ENCODE measurements at places on chromosomes 3 and 15. TPM values are rescaled to one million over a fixed set of nuclear protein-coding genes. Genes with fewer than 3 reads are reported as not detected.

DNA sequence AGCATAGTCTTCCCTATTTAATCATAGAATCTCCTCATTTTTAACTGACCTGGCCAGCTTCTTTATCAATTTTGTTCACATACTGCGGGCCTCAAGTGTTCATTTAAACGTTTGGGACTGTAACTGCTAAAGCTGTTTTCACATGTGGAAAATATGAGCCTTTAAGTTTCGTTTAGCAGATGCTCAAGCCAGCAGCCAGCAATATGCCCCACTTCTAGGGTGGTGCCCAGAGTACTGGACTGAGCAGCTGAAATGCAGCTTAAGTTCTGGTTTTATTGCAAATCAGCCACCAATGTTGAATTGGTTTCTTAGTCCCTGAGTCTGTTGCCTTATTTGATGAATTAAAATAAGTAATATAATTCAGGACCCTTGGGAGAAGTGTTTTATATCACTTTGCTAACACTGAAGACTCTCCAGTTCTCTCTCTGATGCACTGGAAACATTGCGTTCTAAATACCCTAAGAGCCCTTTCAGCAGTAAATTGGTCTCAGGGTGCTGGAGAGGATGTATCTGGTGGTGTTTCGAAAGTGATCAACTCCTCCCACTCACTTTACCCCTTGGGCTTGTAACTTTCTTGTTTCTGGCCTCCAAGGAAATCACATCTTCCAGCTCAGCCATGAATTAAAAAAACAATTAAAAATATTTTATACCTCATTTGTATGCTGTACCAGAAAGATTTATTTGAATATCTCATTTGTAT is 61.7 kb downstream of the B3GALNT1 start:
- DNase-seq, result no peak

GRCh38 chr3:168141405-168141998 is 45.8 kb upstream of the GOLIM4 start:
- DNase-seq, result no peak

DNA sequence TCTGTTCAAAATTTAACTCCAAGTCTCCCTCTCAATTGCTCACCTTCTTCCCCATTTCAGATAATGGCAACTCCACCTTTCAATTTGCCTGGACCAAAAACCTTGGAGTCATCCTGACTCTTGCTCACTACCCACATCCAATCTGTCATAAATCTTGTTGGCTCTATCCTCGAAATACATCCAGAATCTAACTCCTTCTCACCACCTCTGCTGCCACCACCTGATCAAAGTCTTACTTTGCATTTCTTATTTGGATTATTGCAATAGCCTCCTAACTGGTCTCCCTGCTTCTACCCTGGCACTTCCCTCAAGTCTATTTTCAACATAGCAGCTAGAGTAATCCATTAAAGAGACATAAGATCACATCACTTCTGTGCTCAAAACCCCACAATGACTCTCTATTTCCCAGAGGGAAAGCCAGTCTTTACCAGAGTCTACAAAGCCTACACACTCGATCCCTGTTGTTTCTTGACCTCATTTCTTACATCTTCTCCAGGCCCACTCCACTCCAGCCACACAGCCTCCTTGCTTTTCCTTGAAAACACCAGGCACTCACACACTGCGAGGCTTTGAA is 86.6 kb downstream of the GPR156 start:
- DNase-seq, result no peak

DNA sequence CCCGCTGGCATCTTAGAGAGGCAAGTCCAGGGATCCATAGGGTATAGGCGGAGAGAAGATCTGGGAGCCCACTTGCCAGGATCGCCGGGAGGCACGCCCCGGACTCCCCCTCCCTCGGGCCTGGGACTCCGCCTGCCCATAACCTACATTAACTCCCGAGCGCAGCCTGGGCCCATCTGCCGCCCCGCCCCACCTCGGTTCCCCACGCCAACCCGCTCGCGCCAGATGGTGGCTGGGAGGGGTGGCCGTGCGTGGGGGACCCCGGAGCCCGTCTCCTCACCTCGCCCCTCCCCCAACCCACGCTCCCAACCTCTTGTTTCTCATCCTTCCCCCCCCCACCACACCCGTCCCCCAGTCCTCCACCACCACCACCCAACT is 1.7 kb upstream of the DLL4 start:
- DNase-seq, result no peak

- DNase-seq, result no peak
Observed at GRCh38 chr3:140443806-140444205, 234.1 kb upstream of the TRIM42 start.

The ZNF80 gene
- 0.15 TPM for polyA plus RNA-seq

DNA sequence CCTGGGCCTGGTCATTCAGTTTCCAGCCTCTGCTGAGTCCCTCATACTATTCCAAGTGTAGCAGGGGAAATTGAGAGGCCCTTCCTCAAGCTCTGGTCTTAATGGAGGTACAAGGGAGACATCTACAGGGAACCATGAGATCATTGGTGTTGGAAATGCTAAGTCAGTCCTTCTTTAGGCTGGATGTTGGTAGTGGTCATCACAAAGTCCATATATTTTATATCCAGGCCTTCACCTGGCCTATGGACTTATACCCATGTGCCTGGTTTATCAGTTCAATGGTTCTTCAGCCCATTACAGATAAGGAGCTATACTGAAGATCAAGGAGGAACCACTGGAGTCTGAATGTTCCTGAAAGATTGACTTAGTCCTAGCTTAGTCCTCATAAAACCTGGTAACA is 135.0 kb downstream of the STAG1 start:
- DNase-seq, result no peak

- no peak for DNase-seq
Observed at GRCh38 chr3:79250746-79251145, 517.1 kb downstream of the ROBO1 start.

DNA sequence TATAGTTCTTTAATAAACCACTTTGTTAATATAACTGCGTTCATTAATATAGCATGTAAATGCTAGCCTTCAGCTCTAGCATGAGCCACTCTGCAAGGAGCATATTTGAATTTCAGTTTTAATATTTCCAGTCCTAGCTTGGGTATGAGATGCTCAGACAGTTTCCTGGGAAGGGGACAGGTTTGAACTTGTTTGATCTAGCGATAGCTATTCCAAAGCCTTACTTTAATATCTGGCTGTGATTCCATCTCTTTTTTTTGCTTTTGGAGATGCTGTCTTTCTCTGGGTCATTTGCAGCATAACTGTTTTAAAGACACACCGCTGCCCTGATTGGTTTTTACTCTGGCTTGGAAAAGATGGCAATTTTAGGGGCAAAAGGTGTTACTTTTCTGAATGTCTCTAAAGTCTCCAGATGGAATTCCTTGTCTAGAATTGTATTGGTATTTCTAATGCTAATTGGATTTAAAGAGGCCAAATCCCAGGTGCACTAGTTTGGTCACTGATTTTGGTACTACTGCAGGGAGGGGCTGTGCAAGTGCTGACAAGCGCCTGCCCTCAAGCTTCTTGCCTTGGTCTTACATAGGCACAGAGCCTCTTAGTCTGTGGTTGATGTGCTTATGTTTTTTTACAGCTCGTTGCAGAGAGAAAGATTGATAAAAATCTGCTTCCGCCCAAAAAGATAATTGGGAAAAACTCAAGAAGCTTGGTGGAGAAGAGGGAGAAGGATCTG is 2.8 kb downstream of the NISCH start:
- no peak for DNase-seq

- no peak for DNase-seq
Observed at GRCh38 chr15:45107941-45108630, 5.9 kb downstream of the DUOX2 start.

The DLL4 gene
- 5.1 TPM for polyA plus RNA-seq

DNA sequence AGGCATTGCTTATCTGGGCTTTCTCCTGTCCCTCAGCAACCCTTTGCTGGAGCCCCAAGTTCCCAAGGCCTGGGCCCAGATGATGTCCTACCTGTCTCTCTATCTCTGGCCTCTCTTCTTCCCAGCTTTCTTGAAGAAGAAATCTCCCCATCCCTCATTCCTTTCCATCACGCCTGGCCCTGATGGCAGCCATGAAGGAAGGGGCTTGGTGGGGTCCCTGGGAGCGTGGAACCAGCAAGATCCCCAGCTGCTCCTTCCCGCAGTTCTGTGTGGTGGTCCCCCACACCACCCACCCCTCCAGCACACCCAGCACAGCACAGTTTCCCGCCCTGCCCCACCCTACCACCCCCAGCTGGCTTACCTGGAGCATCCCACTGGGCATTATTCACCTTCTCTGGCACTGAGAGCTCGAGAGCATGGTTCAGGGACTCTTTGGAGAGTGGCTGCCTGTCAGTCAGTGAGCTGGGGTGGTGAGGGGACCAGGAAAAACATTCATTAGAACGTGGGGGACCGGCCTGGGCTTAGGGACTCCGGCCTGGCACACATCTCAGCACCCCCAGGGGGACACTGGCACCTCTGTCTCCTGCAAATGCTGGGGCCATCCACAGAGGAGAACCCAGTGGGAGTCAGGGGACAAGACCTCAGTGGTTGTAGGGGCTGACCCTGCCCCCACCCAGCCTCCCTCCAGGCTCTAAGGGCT is 26.6 kb downstream of the ACSBG1 start:
- no peak for DNase-seq

GRCh38 chr15:81293728-81294515 is 30.0 kb downstream of the STARD5 start:
- DNase-seq, result no peak

DNA sequence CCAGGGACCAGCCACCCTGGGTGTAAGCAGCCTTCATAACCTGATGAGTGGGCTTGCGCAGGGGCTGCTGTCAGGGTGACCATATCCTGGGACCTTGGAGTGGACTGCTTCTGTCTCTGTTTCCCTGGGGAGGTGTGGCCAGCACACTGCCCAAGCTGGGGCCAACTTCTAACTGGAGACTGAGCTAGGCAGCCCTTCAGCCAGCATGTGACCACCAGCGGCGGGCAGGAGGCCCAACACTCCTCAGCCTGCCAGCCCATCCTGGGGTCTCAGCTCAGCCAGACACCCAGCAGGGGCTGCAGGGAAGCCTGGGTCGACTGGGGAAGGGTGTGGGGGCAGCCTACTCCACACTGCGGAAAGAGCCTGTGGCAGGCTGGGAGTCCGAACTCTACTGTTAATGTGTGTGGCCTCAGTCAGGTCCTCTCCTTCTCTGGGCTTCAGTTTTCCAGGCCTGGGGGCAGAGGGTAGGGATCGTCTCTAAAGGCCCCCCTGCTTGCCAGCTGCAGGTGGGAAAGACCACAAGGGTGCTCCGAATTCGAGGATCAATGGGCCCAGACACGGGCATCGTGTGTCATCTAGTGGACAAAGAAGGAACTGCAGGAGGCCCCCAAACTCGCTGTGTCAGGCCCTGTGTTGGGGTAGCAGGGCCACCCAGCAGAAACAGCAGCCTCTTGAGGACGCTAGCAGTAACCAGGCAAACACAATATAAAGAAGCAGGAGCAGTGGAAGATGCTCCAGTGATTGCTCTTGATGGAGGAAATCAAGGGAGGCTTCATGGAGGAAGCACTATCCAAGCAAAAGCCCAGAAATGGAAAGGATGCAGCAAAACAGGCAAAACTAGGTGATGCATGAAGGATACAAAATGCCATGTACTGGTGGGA is 2.0 kb upstream of the SEMA3G start:
- no peak for DNase-seq

DNA sequence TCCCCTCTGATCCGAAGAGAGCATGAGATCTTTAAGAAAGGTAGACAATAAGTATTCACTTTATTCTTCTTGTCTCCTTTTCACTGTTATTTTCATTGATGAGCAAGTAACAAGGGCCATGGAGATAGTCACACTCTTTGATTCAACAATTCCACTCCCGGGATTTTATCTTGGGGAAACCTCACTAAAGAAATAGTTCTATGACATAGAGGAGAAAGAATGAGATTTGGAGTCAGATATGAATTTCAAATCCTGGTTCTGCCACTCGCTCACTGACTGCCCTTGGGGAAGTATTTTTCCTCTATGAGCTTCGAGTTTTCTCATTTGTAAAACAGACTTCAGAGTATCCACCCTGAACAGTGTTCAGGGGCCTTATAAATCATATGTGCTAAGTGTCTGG is 514.6 kb downstream of the NLGN1 start:
- no peak for DNase-seq

The CCDC39 gene
- polyA plus RNA-seq, result 9.8 TPM

The GRIP2 gene
- 1.7 TPM for polyA plus RNA-seq

- no peak for DNase-seq
Observed at GRCh38 chr3:126983653-126984390, 907 bp downstream of the PLXNA1 start.

GRCh38 chr3:87127281-87127680 is 99.8 kb upstream of the CHMP2B start:
- no peak for DNase-seq

- no peak for DNase-seq
Observed at GRCh38 chr3:100354850-100355249, 20.3 kb downstream of the NIT2 start.

GRCh38 chr15:55434989-55435825 is 26.9 kb downstream of the PIERCE2 start:
- DNase-seq, result peak; percentile 39

GRCh38 chr3:18228060-18228459 is 197.1 kb downstream of the SATB1 start:
- no peak for DNase-seq

DNA sequence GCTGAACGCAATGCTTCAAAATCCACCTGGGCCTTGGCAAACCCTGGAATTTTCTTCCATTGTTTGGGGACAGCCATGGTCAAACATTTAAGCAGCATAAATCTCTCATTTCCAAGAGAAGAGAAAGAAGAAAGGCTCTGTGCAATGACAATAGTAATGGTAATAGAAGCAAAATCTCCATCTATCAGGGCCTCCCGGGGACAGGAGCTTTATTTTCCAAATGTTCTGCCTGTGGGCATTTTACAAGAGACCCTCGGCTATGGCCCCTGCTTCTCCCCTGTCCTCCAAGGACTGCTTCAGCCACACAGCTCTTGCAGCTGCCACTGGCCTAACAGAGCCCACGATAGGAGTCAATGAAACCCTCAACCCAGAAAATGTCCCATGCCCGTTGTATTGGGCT is 12.7 kb upstream of the FAM240A start:
- DNase-seq, result no peak

- DNase-seq, result no peak
Observed at GRCh38 chr3:61897848-61898247, 336.5 kb downstream of the PTPRG start.

The GOLGA8H gene
- polyA plus RNA-seq, result 2.4 TPM

The IL5RA gene
- 0.73 TPM for polyA plus RNA-seq

The GPR15 gene
- not detected for polyA plus RNA-seq

GRCh38 chr3:172980849-172981248 is 160.2 kb downstream of the SPATA16 start:
- DNase-seq, result no peak

The PLA2G4D gene
- 0.07 TPM for polyA plus RNA-seq

- no peak for DNase-seq
Observed at GRCh38 chr3:69239063-69239462, 116.7 kb upstream of the LMOD3 start.

DNA sequence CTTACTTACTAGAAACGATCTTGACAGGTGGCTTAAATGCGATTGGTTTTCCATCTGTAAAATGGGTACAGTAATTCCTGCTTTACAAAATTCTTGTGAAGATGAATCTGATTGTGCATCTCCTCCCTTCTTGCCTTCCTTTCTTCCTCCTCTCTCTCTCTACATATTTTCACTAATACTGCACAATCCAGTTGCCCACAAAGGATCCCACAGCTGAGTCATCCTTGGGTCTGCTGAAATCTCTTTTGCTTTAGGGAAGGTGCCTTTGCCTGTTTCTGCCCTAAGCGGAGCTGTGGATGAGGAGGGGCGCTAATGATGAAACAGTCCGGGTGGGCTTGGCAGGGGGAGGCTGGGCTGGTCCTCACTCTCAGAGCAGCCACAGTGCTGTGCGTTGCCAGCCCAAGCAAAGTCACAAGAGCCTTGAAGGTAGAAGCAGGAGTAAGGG is 46.1 kb downstream of the AMOTL2 start:
- DNase-seq, result no peak

The VEPH1 gene
- 56.0 TPM for polyA plus RNA-seq

The APOD gene
- 13.3 TPM for polyA plus RNA-seq

- no peak for DNase-seq
Observed at GRCh38 chr15:35186346-35186745, 101.3 kb upstream of the NANOGP8 start.

The RMDN3 gene
- 43.1 TPM for polyA plus RNA-seq

The MAP6D1 gene
- 0.88 TPM for polyA plus RNA-seq
